Activated CD4-positive, alpha-beta T cell treated with anti-CD3 and anti-CD28 coated beads, Interleukin-2, amount 50 U/mL, for 4 hours (primary cell): ENCODE measurements at places on chromosomes 1 and 21.

- DNase-seq = no peak
Observed at GRCh38 chr1:68327414-68327813, 95.1 kb upstream of the WLS start.

DNA sequence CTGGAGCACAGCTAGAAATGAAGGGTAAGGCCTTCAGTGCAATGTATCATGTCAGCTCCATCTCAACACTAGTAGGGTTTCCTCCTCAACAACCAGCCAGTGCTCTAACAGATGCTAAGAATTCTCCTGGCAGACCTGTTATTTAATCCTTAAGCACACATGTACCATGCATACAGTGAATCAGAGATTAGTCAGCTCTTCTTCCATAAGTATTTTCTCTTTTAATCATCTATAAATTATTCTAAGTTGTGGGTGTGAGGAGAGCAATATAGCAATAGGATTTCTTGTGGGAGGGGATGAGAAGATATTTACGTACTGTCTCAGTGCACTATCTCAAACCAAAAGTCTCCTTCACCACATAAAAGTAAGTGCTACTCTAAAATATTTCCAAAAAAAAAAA lies 95.3 kb downstream of the COP1 start:
- DNase-seq = no peak

DNA sequence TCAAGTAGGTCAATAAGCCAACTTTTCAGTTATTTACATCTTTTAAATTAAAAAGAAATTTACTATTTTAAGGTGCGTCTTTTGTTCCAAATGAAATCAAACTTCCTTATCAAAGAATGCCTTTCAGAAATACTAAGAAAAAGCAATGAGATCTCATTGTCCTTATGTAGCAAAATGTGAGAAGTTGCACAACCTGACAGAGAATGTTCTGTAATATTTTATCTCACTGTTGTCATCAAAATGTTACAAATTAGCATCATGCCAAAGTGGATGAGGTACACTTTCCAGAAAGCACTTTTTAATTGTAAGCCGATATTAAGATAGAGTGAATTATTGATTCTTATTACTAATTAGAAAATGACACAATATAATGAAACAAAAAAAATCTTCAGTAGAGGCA lies 50.4 kb downstream of the KCNT2 start:
- no peak for DNase-seq

GRCh38 chr21:44088401-44088780 lies 18.8 kb upstream of the PWP2 start:
- DNase-seq = no peak

GRCh38 chr1:31529999-31530684 lies 46.2 kb upstream of the TINAGL1 start:
- DNase-seq = no peak
